Left lobe of liver (tissue), 2 donors: ENCODE measurements at places on chromosomes 2 and 18.
A peak's percentile ranks its signal among the peaks of the same experiment; 100 is the strongest.

DNA sequence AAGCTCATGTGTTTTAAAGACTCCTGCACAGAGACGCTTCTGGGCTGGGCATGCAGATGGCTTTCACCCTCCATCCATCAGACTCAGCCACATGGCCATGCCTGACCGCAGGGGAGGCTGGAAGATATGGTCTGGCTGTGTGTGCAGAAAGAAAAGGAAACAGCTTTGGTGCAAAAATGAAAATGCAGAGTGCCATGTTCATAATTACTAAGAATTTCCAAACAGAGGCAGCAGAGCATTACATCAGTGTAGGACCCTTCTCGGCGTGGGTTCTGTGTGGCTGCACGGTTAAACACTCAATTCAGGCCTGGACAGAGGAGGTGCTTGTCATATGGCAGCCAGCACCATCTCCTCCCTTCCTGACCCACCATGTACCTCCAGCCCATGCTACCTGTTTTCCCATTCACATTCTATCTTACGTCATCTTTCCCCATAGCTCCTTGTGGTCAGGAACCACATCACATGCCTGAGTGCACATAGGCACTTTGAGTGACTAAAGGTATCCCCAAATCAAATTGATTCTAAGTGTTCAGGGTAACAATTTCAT, 200.3 kb upstream of the ID2 start:
- DNase-seq: peak; percentile 24

DNA sequence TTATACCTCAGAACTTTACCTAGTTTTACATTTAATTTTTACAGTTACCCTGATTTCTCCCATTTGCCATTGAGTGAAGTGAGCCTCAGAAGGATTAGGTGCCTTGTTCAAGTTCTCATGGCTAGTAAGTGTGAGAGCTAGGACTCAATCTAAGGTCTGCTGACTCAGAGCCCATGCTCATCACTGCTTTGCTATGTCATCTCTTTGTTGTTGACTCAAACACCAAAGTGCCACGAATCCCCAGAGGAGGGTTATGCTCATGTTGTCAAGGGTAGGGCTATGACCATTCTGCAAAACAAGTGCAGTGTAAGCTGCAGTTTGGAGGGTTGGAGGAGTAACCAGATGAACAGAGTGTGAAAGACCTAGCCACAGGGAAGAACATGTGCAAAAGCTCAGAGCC, 185.4 kb upstream of the SKOR2 start:
- no peak for DNase-seq

DNA sequence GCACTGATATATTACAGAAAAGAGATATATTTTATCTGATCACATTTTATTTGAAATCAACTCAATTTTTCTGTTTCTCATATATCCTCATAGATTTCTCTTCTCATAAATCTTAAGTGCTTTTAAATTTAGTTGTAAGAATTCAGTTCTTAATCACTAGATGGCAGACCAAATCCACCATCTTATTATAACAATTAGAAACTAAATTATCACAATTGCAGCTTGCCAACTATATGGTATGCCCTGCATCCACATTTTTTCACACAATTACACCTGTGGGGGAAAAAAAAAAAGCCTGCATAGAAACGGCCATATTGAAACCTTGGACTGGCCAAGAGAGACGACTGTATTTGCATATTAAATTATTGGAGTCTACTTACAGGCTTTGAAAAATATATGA, 64.4 kb downstream of the COL5A2 start:
- no peak for DNase-seq

DNA sequence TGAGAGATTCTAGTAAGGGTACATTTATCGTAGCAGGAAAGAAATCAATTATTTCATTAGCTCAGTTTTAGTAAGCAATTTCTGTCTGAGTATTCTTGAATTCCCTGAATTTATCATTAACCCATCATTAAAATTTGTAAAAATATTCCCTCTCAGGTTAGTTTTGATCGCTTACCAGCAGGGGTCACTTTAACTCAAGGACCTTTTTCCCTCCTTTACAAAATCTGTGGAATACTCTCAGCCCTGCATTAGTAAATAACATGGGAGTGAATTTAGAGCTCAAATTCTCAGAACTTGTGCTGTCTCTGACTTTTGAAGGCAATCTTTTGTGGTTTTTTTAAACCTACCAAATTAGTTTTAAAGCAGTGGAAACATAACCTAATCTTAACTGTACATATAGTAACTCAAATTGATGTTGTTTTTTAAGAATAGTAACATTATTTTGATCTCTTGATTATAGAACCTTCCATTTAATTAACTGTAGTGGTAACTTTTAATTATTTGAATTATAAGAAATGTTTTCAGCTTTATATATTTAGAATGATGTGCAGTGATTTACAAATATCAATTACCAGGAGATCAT, 97.2 kb downstream of the AGPS start:
- no peak for DNase-seq

GRCh38 chr18:24173997-24174396, 35.1 kb downstream of the CABYR start:
- no peak for DNase-seq

DNA sequence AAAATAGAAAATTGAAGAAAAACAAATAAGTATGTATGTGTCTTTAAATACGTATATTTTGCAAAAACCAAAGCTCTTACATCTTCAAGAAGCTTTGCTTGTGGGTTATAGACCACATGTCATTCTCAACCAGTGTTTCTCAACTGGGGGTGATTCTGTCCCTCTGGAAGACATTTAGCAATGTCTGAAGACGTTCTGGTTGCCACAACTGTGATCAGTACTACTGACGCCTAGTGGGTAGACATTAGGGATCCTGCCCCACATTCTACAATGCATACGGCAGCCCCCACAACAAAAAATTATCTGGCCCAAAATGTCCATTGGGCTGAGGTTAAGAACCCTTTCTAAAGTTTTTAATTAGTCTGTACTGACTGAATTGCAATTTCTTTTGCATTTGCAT, 48.4 kb downstream of the UNC50 start:
- no peak for DNase-seq

GRCh38 chr2:169721016-169721415, 12.6 kb upstream of the KLHL23 start:
- no peak for DNase-seq

GRCh38 chr18:59604877-59605276, 92.3 kb downstream of the CCBE1 start:
- DNase-seq: no peak

DNA sequence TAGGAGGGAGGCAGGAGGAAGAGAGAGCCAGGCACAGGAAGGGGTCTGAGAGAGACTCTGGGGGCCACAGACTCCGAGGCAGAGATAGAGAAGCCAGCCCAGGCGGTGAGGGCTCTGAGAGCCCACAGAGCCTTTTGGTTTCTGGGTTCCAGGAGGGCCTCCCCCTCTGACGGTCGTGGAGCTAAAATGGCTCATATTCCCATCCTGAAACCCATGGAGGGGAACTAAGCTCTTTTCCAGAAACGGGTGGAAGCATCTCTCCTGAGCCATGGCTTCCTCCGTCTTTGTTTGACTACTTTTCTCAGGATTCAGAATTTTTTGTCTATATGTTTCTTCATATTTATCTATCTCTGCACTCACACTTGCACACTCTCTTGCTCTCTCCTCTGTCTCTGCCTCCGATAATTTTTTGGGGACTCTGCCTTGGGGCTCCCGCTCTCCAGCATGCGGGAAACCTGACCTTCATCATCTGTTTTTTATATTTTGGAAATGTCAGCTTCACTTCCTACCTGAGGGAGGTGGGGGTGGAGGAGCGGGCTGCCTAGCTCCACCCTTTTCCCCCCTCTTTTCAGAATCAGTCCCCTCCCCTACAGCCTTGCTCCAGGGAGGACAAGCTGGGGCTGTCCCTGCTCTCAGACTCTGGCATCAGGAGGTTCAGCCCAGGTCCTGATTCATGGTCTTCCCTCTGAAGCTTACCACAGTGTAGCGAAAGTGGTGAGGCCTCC, 5.0 kb upstream of the PKDCC start:
- DNase-seq: no peak

DNA sequence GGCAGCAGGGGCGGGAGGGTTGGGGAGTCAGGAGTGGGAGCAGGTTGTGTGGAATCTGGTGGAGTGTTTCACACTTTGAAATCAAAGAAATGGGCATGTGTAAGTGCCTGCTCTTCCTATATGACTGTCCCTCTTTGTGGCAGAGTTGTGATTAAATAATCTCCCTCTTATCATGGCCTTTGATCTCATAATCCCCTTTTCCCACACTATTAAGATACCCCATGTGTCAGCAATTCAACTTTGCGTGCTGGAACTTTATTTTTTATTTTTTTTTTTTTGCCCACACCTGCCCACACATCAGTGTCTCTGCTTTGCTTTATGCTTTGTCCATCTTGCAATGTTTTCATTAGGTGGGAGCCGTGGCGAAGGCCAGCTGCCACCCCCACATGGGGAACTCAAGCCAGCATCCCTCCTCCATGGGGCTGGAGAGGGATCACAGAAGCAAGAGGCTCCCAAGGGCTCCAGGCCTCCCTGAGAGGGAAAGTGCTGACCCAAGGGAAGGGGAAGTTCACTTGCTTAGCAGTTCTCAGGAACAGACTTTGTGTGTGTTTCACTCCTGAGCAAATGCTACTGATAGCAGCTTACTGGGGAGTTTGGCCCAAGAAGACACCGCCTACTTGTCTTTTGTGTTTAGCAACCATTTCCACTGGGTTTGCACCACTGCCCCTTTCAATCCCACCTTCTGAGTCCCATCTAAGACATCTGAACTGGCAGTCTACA, 243.4 kb downstream of the BCL11A start:
- no peak for DNase-seq

DNA sequence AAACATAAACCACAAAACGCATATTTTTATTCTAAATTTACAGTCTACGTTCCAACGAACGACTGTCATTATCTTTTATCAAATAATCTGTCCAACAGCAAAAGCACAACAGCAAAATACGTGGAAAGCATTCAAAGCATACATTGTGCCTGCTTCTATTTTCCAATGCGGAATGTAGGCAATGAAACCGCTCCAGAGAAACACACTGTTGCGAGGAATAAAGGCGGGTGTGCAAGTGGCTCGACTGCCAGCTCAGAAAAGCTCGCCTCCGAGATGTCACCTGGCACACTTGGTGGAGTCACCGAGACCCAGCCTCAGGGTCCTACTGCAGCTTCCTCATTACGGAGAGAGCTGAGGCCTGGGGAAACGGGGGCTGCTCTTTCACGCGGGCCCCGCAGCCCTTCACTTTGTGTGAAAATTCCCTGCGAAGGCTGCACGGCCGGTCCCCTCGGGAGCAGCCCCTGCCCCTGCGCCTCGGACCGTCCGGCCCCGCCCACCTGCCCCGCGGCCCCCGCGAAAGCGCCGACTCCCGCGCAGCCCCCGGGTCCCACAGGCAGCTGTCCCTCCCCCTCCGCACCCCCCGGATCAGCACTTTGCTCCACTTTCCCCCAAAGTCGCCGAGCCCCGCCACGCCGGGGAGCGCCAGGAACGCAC, 752 bp downstream of the MGAT4A start:
- DNase-seq: peak; percentile 64

DNA sequence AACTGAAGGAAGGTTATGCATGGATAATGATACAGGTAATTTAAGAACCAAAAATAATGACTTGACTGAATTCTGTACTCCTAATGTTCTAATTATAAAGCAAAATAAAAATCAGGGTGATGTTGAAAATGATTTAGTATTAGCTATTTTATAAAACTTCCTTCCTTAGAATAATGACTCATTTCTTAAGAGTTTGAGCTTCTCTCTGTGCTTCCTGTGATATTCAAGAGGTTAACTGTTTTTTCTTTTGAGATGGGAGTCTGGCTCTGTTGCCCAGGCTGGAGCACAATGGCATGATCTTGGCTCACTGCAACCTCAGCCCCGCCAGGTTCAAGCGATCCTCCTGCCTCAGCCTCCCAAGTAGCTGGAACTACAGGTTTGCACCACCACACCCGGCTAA, 14.8 kb downstream of the HADHA start:
- no peak for DNase-seq

DNA sequence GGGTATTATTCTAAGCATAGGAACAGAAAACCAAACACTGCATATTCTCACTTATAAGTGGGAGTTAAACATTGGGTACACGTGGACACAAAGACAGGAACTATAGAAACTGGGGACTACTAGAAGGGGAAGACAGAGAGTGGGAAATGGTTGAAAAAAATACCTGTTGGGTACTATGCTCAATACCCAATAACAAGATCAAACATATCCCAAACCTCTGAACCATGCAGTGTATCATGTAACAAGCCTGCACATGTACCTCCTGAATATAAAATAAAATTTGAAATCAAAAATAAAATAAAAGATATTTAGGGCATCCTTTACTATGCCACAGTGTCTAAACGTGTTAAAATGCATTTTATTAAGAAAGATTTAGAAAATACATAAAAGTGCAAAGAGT, 221.0 kb upstream of the TFPI start:
- no peak for DNase-seq

GRCh38 chr2:212005085-212005671, 533.4 kb downstream of the ERBB4 start:
- DNase-seq: no peak

DNA sequence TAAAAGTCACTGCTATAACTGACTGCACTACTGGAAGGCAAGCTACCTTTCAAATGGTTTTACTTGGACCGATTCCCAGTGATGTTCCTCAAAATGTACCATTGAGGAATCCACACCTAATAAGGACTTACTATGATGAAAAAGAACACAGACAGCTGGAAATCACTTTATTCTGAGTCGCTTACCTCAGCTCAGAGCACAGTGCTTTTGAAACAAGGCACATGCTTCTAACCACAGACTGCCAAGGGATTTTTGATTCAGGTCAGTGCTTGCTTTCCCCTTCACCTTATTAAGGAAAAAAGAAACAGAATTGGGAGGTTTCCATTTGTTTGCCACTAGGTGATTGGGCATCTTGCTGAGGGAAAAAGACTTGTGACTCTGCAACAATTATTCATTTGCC, 707.5 kb upstream of the FSHR start:
- DNase-seq: no peak

DNA sequence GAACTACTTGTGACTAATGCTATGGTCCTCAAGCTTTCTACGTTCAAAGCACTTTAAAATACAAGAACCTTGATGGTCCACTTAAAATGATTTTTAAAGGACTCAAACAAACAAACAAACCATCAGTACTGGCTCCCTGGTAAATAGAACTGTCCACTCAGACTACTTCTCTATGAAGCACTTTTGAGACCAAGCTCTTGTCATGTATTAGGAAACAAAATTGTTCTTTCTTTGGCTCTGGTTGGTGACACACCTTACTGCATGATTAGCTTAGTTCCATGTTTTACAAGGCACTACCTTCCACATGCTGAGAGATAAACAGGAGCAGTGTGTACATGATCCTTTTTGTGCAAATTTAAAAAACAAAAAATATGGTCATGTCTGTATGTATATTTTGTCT, 19.7 kb downstream of the DARS1 start:
- no peak for DNase-seq

GRCh38 chr2:73258186-73258912, 24.2 kb downstream of the CCT7 start:
- no peak for DNase-seq

GRCh38 chr18:9322744-9323143, 11.8 kb upstream of the TWSG1 start:
- no peak for DNase-seq

- no peak for DNase-seq
Measured at GRCh38 chr2:58959996-58960395, 718.9 kb upstream of the FANCL start.

GRCh38 chr2:240424341-240425235, 10.9 kb upstream of the GPC1 start:
- DNase-seq: peak; percentile 37

- DNase-seq: no peak
Measured at GRCh38 chr2:172647439-172647838, 88.2 kb upstream of the RAPGEF4 start.

- no peak for DNase-seq
Measured at GRCh38 chr2:214839464-214839863, 30.0 kb upstream of the BARD1 start.

- DNase-seq: no peak
Measured at GRCh38 chr2:147442816-147443215, 402.0 kb upstream of the ACVR2A start.
